ENCODE measurements at places on chromosomes 12 and 14.

DNA sequence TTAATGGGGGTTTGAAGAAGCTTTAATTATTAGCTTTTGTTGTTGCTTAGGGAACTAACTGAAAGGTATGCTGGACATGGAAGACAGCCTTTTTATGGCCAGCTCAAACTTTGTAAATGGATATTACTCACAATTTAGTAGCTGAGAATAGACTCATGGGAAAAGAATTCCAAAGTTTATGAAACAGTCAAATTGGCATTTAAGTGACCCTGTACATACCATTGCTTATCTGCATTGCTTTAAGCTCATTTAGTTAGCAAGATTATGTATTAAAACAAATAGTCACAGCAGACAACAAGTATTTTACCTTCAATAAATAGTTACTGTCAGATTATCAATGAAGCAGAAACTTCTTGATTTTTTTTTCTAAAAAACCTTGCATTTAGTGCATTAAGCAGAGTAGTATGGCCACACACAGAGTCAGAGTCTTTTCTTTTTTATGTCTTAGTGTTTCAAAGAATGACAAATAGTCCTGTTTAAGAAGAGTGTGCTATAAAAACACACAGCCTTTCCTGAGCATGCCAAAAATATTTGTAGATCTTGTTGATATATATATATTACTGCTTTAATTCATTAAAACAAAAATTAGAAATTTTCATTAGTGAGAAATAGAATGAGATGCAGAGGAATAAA lies 102.2 kb downstream of the TTC6 start:
- DNase-seq, result peak; percentile 12

DNA sequence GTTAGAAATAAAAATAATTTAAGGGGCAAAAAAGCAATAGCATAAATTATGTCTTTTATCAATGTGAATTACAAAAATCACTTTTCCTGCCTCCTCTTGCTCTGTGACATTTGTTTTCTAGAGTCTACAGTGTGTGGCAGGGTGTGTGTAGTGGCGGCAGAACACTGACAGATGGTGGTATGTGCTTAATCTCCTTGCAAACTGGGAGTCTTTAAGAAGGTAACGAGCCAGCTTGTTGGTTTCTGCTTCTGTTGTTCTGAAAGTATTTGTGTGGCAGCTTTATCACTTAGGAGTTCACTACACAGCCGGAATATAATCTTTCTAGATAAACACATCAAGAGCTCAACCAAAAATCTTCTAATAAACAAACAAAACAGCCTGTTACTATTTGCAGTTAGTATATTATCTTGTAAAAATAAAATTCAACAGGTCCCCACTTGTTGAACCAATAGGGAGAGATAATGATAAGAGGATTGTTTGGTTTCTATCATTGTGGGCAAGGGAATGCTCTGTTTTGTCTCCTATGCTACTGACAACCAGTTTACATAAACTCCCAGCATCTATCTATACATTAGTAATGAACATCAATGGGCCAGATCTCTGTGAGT lies 13.0 kb downstream of the CDKL1 start:
- no peak for DNase-seq

DNA sequence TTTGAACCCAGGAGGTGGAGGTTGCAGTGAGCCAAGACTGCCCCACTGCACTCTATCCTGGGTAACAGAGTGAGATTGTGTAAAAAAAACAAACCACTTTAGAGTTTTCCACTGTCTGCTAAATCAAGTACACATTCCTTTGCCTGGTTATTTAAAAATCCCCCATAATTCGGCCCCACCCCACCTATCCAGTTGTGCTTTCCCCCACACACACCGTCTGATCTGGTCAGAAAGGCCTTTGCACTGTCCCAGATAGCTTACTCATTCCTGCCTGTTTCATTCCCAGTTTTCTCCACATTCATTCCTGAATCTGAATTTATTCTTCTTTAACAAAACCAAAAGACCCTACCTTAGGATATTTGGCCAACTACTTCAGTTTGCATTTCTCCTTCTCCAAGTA lies 29.5 kb downstream of the NINJ2 start:
- no peak for DNase-seq

GRCh38 chr12:34334538-34334937 lies 312.2 kb downstream of the ALG10 start:
- DNase-seq, result no peak

DNA sequence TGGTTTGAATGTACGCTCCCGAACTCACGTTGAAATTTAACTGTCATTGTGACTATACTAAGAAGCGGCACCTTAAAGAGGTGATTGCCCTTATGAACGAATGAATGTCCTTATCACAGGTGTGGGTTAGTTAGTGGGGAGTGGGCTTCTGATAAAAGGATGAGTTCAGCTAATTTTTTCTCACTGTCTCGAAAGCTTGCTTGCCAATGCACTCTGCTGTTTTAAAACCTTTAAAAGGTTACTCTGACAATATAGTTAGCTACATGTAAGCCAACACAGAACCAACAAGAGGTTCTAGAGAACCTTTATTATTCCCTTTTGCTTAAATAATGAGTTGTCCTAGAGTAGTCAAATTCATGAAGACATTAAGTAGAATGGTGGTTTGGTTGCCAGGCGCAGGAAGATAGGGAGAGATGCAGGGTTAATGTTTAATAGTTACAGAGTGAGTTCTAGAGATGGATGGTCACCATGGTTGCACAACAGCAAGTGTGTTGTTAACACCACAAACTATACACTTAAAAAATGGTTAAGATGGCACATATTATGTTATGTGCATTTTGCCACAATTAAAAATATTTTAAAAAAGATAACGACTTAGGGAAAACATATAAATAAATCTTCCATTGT lies 26.3 kb downstream of the RTN1 start:
- DNase-seq, result no peak

GRCh38 chr12:109685574-109686447 lies 27.8 kb upstream of the FAM222A start:
- DNase-seq, result no peak

DNA sequence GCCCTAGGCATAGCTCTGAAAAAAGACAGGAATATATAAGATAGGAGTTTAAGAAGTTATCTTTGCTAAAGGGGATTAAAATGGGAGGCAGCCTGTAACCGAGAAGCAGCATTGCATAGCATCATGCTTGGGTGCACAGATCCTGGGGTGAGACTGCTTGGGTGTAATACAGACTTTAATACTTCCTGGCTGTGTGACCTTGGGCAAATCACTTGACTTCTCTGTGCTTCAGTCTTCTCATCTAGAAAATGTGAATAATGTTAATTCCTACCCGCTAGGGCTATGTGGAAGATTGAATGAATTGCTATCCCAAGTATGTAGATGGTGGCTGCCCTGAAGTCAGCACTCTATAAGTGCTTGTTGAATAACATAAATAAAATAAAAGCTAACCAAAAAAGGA lies 204.5 kb downstream of the TMEM132C start:
- DNase-seq, result no peak

DNA sequence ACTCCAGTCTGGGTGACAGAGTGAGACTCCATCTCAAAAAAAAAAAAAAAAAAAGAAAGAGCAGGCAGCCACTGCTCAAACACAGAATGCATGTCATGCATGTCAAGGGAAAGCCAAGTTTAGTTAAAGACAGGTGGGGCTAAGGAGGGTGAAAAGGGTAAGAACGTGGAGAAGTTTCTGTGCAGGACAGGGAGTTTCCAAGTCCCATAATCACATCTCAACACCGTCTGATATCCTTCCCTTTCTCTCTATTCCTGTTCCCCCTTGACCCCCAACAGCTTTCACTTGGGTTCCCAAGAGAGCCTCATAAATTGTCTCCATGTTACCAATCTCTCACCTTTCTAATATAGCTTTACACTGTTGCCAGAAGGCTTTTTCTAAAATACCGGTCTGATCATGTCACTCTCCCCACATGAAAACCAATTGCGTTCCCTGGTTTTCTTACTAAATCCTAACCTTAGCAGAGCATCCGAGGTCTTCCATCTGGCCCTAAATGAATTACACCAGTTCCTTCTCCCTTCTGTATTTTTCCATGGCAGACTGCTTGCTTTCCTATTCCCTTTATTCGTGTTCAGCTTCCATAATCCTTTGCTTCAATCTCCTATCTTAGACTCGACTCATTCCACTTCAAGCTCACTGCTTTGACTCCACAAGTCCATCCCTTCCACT lies 37.0 kb downstream of the LIMA1 start:
- DNase-seq, result no peak

DNA sequence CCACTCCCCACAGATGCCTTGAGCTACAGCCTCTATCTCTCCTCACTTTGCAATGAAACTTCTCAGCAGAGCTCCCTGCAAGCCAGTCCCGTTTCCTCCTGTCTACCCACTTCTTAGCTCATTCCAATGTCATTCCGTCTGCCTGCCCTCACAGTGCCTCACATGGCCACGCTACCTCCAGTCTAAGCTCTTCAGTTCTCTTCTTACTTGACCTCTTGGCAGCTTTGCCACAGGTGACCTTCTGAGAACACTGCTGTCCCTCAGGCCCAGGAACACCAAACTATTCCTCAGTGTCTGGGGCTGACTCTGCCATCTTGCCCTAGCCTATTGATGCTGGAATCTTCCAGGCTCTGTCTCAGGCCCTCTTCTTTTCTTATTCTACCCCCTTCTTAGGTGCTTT lies 110.1 kb downstream of the EGLN3 start:
- no peak for DNase-seq

DNA sequence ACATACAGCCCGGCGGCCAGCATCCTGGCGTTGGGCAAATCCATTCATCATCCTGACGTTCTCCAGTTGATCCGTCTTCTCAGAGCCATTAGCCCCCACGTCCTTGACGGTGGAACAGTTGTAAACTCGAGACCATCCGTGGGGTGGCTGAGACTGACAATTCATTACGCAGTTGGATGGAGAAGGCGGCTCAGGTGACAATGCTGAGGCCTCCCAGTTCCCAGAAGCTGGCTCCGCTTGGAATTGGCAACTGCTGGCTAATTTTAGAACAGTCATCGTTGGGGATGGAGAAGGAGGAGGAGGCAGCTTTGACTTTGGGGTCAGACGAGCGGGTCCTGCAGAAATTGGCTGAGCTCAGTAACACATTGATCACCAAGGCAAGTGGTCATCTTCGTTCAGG lies 186.5 kb downstream of the PHETA1 start:
- no peak for DNase-seq

- DNase-seq, result no peak
These were observed 25.4 kb downstream of the PPM1A start for GRCh38 chr14:60274448-60274847.

DNA sequence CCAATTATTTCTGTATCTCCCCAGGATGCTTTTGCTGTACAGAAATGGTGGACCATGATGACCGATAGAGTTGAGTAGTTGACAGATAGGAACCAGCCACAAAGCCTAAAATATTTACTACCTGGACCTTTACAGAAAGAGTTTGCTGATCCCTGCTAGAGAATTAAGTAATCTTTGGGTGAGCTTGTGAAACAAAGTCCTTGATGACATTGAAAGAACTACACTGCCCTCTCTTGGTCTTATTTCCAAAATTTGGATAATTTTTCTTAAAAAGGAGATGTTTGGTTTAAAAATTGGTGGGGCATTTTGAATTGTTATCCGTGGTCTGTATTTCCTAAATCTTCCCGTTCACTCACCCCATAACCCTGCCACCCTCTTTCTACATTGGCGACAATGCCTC lies 13.7 kb upstream of the TCTN1 start:
- DNase-seq, result no peak

- no peak for DNase-seq
These were observed 67.0 kb downstream of the FBXW8 start for GRCh38 chr12:116977465-116978380.

- no peak for DNase-seq
These were observed 97.9 kb downstream of the ARMH4 start for GRCh38 chr14:58054100-58054499.

DNA sequence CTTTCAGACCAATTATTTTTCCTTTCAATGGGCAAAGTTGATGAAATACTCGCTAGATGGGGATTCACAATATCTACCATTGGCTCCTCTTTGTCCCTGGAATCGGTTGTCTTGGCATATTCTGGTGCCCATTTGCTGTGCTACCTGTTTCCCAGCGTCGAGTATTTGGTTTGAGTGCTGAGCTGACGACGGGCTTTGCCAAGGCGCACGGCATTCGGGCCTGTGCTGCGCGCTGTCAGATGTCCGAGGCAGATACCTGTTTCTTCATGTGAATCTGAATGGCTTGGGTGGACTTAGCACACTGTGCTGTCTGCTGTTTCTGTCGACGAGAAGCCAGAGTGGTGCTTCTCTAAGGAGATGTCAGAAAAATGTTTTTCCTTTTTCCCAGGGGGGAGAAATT lies 80.9 kb downstream of the TESC start:
- no peak for DNase-seq

- DNase-seq, result no peak
These were observed 94.2 kb downstream of the DDX51 start for GRCh38 chr12:132049876-132050275.

DNA sequence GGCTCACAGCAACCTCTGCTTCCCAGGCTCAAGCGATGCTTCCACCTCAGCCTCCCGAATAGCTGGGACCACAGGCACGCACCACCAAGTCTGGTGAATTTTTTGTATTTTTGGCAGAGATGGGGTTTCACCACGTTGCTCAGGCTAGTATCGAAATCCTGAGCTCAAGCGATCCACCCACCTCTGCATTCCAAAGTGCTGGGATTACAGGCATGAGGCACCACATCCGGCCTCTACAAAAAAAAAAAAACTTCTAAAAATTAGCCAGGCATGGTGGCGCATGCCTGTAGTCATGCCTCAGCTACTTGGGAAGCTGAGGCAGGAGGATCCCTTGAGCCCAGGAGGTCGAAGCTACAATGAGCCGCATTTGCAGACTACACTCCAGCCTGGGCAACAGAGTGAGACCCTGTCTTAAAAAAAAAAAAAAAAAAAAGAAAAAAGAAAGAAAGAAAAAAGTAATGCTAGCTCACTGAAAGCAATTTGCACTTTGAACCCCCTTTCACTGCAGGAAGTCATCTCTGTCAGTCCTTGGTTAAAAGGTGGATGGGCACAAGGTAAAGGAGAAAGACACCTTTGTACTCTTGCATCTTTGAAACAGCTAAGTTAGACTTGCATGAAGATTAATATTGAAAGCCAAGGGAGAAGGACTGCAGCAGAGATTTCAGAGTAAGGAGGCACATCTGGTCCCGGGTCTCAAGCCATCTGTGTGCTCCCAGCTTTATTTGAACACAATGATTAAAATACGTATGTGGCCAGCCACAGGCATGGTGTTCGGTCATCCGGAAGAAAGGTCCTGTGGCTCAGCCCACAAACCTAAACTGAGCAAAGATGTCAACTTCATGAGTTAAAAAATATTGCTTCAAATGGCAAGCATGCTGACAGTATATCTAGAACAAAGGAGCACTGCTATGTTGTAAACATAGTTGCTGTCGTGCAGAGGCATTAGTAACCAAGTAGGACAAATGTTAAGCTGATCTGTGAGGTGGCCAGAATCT lies 103.8 kb upstream of the HMGA2 start:
- peak; percentile 45 for DNase-seq

- no peak for DNase-seq
These were observed 14.1 kb downstream of the RAB35 start for GRCh38 chr12:120102189-120103043.

DNA sequence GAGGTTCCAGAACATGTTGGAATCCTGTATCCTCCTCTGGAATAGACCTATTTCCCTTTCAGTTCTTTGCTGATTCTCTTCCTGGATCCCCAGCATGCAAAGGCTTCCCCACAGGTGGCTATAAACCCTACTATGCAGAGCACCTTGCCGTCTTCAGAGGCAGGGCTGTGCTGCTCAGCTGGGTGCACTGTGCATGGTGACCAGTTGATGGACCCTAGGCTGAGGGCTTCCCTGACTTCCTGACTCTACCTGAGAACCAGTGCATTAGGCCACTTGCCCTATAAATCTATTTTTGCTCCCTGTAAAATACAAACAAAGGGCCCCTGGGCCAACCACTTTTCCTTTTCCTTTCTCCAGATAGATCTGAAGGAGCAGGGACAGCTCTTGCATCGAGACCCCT lies 14.1 kb downstream of the ZNF219 start:
- no peak for DNase-seq

- DNase-seq, result no peak
These were observed 88.9 kb downstream of the PTGER2 start for GRCh38 chr14:52402812-52403526.
